ENCODE measurements at places on chromosomes 13 and 19.

GRCh38 chr13:78185700-78186099, 267.1 kb upstream of the EDNRB start:
- no peak for DNase-seq

DNA sequence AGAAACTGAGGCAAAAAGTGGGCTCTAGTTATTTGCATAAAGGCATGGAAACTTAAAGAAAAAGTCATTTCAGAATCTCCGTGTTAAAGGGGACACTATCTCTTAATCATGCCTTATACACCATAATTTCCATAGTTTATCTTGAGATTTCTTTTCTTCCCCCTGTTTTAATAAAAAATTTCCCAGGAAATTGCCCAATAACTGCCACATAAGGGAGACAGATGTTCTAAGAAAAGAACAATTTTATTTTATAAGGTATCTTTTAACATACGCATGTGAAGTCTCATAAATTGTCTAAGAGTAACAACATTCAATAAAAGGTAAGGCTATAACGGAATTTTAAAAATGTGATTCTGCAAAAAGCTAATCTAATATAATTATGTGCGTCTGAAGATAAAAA, 371.3 kb downstream of the IRS2 start:
- no peak for DNase-seq

- no peak for DNase-seq
These were observed 4.7 kb downstream of the DCLK1 start for GRCh38 chr13:36126491-36126890.

- DNase-seq: no peak
These were observed 2.4 kb downstream of the LENG9 start for GRCh38 chr19:54461210-54461609.

- no peak for DNase-seq
These were observed 94.1 kb downstream of the PCCA start for GRCh38 chr13:100182900-100183490.

DNA sequence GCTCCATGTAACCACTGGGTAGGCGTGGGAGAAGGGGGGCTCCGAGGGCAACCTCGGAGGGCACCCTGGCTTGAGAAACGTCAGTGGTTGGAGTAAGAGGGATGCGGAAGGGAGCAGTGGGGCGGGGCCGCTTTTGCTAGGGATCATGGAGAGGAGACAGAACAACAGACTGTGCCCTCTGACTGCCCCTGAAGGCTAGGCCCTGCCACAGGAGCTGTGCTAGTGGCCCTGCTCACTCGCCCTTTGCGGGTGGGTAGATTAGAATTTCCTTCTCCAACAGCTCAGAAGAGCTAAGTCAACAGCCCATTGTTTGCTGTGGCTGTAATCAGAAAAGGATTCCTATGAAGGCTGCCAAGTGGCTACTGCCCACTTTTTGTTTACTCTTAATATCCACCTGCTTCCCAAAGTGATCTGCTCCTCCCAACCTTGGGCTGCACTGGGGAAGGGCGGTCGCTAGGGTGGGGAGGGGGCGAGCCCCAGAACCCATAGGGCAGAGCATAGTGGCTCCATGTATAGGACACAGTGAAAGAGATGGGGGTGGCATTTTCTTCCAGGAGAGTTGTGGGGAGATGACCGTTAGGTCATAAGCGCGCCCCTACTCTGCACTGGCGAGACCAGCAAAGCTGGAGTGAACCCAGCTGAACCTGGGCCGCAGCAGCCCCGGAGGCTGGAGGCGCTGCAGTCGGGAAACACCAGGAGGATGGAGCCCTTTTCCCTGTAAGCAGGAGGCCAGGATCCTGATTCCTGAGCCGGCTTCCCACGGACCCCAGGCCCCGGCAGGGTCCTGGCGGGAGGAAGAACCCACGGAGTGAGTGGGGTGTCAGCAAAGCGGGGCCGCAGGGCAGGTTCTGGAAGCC, 1.9 kb upstream of the C1QTNF9 start:
- no peak for DNase-seq

DNA sequence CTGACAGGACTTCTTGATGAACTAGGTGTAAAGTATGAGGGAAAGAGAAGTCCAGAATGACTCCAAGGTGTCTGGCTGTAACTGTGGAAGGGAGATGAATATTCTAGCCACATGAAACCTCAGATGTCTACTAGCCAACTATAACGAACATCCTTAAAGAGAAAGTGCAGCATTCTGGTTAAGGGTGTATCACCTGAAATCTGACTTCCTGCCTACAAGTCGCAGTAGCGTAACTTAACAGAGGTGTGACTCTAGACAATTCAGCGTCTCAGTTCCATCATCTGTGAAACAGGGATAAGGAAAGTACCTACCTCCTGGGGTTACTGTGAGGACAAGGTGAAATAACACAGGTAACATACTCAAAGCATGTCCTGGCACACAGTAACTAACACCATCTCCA, 145.7 kb upstream of the FBXL3 start:
- no peak for DNase-seq

DNA sequence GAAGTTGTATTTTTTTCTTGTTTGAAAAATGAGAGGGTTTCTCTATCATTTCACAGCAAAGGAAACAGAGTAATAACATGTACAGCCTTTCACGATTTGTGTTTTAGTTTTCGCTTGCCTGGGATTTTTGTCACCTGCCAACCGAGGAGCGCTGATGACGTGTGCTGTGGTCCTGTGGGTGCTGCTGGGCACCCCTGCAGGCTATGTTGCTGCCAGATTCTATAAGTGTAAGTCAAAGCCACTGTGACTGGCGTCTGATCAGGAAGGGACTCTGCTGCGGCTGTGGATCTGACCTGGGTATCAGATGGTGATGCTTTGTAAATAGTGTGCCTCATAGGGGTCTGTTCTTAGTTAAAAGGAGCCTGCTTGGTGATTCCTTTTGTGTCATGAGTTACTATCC, 45.6 kb downstream of the TM9SF2 start:
- DNase-seq: no peak

DNA sequence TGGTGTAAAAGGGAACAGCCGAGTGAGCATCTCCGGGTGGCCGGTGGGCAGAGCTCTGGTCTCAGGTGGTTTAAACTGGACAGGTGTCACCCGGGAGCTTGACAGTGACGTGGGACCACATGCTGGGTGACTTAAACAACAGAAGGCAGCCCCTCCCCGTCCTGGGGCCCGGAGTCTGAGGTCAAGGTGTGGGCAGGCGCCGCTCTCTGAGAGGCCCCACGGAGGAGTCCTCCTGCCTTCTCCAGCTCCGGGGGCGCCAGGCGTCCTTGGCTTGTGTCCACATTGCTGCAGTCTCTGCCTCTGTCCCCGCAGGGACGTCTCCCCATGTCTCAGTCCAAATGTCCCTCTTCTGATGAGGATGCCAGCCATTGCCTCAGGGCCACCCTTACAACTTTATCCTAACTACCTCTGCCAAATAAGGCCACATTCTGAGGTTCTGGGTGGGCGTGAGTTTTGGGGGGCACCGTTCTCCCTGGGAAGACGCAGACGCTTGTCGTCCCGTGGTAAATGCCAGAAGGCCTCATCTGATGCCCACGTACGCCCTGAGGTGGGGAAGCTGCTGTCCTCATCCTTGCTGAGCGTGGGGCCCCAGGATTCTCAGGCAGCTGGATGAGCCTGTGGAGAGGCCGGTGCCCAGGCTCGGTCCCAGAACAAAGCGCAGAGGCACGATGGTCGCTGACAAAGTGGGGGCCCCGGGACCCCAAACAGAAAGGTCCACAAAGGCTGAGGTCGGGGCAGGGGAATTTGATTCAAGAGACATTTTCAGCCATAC, 12.9 kb downstream of the GZMM start:
- no peak for DNase-seq

GRCh38 chr13:28000567-28000966, 12.1 kb upstream of the URAD start:
- DNase-seq: no peak

GRCh38 chr19:58338825-58339558, 12.2 kb downstream of the ZSCAN22 start:
- no peak for DNase-seq

- no peak for DNase-seq
These were observed 130.8 kb downstream of the OLFM4 start for GRCh38 chr13:53159431-53159830.

GRCh38 chr13:95800436-95800835, 123.5 kb downstream of the DNAJC3 start:
- DNase-seq: no peak

DNA sequence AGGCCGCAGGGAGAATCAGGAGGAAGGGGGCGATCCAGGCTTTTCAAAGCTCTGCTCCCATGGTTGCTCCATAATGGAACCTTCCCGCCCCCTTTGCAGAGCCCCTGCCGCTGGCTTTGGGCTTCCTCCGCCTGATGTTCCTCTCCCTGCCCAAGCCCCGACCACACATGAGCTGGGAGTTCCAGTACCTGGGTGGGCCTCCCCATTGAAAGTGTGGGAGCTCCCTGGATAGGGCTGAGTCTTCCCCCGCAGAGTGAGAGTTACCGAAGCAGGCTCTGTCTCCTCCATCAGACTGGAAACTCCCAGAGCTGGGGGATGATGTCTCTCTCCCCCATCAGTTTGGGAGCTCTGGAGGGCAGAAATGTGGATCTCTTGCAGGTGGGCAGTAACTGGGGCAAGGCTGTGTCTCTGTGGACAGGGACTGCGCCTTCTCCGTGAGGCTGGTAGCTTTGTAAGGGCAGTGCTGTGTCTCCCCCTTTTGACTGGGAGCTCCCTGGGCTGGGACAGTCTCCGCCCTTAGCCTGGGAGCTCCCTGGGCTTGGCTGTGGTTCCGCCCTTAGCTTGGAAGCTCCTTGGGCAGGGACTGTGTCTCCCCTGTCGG, 722 bp downstream of the DCAF15 start:
- no peak for DNase-seq

GRCh38 chr13:113857531-113858195, 6.2 kb downstream of the GAS6 start:
- no peak for DNase-seq

DNA sequence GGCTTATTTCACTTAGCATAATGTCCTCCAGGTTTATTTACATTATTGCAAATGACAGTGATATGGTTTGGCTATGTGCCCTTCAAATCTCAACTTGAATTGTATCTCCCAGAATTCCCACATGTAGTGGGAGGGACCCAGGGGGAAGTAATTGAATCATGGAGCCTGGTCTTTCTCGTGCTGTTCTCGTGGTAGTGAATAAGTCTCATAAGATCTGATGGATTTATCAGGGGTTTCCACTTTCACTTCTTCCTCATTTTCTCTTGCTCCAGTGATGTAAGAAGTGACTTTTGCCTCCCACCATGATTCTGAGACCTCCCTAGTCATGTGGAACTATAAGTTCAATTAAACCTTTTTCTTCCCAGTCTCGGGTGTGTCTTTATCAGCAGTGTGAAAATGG, 109.6 kb downstream of the VWA8 start:
- DNase-seq: no peak

DNA sequence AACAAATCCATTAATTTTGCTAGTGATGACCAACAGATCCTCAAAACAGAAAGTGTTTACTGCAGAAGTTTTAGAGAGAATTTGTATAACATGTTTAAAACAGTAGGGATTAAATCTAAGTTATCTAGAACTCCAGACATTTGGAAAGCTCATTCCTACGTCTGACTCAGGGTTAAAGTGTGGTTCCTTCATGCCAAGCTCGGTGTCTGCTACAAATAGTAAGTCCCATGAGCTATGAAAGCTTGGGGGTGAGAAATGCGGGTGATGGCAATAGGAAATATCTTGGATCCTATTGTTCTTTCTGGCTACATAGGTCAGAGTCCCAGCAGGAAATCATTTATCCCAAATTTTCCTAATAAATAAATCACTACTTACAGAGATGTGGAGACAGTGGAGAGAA, 867.1 kb downstream of the UQCRFS1 start:
- DNase-seq: no peak

GRCh38 chr13:59744747-59745391, 418.9 kb downstream of the DIAPH3 start:
- no peak for DNase-seq

DNA sequence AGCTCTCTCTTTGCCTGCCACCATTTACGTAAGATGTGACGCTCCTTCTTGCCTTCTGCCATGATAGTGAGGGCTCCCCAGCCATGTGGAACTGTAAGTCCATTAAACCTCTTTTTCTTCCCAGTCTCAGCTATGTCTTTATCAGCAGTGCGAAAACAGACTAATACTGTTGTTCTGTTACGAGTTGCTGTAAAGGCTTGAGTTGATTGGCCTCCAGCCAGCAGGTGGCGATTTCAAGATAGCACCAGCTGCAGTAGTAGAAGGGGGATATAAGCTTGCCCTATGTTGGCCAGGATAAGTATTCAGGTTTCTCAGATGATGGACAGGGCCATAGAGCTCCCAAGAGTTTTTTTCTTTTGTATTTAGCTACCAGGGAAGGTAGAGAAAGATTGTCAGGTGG, 385.5 kb downstream of the MZT1 start:
- DNase-seq: no peak

GRCh38 chr13:62043600-62043999, 628.0 kb upstream of the PCDH20 start:
- DNase-seq: no peak

GRCh38 chr19:37594982-37595382, 306 bp downstream of the ZNF540 start:
- DNase-seq: no peak

DNA sequence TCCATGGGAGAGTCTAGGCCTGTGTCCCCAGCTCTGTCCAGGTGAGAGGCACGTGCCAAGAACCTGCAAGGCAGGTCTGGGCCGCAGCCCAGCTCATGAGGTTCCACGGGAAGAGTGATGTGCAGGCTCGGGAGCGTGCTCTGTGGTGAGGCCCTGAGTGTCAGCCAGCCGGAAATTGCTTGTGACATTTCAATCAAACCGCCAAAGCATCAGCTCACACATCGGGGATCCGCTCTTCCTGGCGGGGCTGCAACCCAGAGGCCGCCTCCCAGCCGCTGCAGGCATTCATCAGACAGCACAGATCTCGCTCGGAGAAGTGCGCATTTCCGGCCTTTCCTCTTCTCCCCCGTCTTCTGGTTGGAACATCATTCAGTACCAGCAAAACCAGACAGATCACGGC, 109.3 kb downstream of the KDM4B start:
- no peak for DNase-seq

DNA sequence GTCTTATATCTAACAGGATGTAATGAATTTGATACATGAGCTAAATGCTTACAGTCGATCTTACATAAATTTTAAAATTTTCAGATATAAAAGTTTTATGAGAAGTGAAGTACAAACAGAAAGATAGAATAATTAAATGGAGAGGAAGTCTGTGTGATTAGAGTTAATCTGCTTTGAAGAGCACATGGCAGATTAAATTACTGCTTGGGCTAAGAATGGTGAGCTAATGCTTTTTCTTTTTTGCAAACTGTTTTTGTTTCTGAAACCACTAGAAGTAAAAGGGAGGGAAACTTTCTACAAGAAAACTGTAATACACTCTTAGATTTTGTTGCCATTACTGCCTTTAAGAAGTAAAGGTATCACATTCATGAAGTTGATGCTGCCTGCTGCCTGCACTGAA, 96.3 kb upstream of the SPRY2 start:
- DNase-seq: no peak
